CD4-positive, alpha-beta T cell treated with Interleukin-17A for 4 hours (primary cell): ENCODE measurements at places on chromosomes 11 and 22.

GRCh38 chr11:43920598-43921419 is 21.6 kb upstream of the C11orf96 start:
- DNase-seq = no peak

DNA sequence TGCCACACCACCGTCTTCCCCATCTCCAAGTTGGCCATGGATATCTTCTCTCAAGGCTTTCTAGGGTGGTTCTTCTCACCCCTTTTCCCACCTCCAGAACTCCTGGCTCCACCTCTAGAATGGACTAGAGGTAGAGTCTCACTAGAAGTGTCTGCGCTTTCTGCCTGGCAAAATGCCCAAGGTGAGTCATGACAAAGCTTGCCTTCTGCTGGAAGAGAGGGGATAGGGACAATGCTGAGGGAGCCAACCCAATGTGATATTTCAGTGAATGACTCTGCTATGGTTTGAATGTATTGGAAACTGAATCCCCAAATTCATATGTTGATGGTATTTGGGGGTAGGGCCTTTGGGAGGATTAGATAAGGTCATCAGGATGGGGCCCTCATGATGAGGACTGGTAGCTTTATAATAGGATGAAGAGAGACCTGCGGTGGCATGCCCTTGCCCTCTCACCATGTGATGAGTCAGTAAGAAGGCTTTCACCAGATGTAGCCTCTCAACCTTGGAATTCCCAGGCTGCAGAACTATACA is 4.1 kb upstream of the CD82 start:
- DNase-seq = peak; percentile 45

GRCh38 chr22:31923747-31924146 is 20.6 kb upstream of the YWHAH start:
- DNase-seq = no peak

GRCh38 chr22:23751441-23751996 is 607 bp upstream of the ZNF70 start:
- no peak for DNase-seq

DNA sequence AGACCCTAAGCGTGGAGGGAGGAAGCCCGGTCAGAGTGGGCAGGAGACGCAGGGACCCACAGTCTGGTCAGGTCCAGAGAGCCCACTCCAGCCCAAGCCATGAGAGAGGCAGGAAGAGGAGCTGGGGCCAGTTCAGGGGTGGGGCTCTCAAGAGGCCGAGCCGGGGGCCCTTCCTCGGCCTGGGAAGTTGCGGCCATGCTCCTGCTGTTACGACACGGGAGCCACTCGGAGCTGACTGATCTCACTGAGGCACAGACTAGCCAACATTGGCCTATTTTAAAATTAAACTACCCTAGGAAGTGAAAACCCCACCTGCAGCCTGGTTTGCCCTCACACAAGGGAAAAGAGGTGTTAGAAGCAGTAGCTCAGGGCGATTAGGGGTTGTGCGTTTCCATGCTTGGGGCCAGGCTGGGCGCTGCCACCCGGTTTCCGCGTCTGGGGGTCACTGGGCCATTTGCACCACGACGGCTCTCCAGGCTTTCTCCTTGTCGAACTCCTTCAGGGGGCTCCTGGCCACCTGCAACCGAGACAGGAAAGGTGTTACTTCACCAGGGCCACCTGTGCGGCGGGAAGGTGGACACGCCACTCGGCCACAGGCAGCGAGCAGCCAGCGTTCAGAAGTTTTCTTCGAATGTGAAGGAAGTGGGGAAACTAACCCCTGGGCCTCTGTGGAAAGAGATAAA is 3.2 kb upstream of the TTLL8 start:
- no peak for DNase-seq

- no peak for DNase-seq
Measured at GRCh38 chr11:99513368-99513767, 492.6 kb downstream of the CNTN5 start.
